MG63 (cell line): ENCODE measurements at places on chromosomes 6 and 20.

GRCh38 chr6:39493777-39494176, 171.3 kb upstream of the KCNK16 start:
- no peak for DNase-seq

DNA sequence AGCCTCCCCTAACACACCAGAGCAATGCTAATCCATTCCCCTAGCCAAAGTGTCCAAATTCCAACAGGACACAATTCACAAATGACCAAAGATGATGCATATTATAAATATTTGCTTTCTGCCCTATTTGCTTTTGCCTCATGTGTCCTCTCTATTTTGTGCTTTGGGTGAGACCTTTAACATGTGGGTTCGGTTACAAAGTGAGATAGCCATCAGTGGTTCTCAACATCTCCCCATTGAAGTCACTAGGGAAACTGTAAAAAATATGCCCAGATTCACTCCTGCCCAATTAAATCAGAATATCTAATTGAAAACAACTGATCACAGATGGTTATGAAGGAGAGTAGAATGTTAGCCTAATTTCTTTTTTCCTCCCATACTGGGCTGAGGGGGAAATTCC, 159.2 kb downstream of the MTFR2 start:
- no peak for DNase-seq

DNA sequence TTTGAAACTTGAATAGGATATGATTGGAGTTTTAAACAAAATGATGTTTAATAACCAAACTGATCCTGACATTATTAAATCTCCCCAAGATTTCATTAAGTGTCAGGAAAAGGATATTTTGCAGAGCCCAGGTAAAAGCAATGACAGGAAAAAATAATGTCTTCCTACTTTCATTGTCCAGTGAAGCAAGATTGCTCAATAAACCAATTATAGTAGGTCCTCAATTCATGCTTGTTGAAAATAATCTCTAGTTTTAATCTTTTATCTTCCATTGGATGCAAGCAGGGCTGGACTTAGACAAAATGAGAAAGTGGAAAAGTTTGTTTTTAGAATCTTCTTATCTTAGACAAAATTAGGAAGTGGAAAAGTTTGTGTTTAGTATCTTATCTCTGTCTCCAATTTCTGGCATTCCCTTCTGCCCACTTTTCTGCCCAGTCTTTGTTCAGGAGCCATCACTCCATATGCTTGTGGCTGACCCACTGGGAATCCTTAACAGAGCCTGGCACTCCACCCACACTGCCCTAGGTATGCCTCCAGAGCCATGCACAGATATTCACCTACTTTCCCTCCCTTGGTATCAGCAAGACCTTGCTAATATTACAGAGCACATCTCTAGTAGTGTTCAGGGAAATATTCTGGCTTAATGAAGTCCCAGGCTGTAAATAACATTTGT, 57.0 kb upstream of the CARMIL1 start:
- no peak for DNase-seq

GRCh38 chr20:37781626-37782025, 87.8 kb downstream of the CTNNBL1 start:
- no peak for DNase-seq

DNA sequence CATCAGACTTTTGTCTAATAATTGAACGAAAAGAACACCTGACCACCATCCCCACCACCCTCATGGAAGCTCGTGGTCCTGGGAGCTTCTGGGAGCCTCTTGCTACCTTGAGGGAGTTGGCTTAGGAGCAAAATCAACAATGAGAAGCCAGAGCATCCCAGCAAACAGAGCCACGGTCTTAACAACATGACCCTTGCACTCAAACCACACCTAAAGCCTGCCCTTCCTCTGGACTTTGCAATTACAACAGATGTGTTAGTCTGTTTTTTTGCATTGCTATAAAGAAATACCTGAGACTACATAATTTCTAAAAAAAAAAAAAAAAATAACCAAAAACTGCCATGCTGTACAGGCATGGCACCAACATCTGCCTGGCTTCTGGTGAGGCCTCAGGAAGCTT, 9.5 kb upstream of the RBM24 start:
- no peak for DNase-seq

DNA sequence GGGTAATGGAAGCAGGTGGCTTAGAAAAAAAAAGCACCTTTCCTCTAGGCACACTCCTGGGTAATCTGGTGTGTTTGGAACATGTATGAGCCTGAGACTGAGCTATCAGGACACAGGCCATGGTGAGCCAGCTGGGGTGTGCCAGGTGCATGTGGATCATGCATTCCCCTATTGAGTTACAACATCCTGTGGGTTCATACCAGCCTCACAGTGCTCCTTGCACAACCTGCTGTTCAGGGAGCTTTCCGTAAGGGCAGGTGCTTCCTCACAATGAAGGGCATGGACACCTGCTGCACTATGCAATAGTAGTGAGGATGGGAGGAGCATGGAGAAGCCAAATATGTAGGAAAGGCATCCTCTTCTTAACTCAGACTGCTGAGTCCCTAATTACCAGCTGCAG, 197.2 kb upstream of the SUPT3H start:
- DNase-seq, result no peak

DNA sequence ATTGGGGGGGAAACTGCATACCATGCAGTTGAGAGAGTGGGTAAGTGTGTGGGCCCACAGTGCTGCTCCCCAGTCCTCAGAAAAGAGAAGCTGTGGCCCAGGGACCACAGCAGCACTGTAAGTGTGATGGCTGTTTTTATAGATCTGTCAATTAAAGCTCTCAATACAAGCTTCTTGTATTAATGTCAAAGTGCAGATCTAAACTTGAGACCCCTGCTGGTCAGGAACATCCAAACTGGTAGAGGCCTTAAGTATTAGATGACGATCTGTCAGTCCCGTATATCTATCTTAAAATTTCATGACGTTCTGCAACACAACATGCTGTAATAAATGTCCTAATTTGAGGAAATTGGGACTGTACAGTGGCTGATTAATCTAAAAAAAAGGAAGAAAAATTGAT, 74.8 kb downstream of the TULP4 start:
- no peak for DNase-seq

GRCh38 chr20:24703284-24703610, 233.8 kb downstream of the SYNDIG1 start:
- no peak for DNase-seq

- DNase-seq, result no peak
These were observed 9.9 kb downstream of the PFDN4 start for GRCh38 chr20:54217762-54218161.

- no peak for DNase-seq
These were observed 45.7 kb downstream of the MYLIP start for GRCh38 chr6:16174416-16175078.

DNA sequence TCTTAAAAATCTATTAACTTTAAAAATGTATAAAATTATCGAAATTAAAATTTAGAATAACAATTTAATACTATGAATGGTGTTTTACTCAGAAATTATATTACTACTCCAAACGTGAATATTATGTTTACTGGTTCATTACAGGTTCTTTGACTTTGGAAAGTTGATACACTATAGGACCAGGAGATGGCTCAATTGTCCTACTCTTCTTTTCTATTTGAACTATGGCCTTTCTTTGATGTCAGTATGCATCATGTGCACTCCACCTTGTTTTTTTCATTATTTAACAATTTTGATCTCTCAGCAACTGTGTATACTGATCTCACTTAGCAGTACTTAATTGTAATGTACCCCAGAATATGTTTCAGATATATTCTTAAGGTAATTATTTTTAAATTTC, 391.5 kb upstream of the MANEA start:
- no peak for DNase-seq

GRCh38 chr20:2812189-2812588, 2.6 kb upstream of the C20orf141 start:
- DNase-seq, result no peak

- DNase-seq, result no peak
These were observed 57.8 kb downstream of the GCLC start for GRCh38 chr6:53487080-53487479.

- no peak for DNase-seq
These were observed 62.1 kb downstream of the NOL4L start for GRCh38 chr20:32522776-32523612.

DNA sequence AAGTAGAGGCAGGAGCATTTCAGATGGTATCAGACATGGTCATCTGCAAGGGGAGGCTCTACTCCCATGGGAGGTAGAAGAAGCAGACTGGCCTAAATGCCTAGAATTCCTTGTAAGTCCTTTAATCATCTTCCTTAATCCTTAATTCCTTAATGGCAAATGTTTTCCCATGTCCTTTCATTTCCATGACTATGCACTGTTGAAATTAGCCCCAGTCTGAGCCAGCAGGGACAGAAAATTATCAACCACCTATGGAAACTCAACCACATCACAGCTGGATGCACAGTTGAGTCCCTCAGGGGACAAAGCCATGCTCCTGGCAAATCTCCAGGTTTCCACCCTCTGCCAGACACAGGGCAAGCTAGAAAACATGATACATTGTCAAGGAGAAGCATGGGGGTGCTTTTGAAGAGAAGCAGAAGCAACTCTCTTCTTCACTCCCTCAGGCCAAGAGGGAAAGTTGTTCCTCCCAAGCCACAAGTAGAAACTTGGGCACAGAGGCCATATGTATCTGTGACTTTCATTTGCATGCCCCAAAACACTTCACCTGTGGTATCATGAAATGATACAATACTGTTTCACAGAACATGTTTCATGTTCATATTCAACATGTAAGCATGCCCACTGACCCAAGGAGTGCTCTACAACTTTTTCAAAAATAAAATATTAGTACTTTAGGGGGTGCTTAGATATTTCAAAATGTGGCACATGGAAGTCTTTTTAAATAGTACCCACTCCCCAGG, 683.6 kb downstream of the KIF16B start:
- no peak for DNase-seq

GRCh38 chr20:58851221-58851968, 693 bp upstream of the GNAS-AS1 start:
- DNase-seq, result no peak

DNA sequence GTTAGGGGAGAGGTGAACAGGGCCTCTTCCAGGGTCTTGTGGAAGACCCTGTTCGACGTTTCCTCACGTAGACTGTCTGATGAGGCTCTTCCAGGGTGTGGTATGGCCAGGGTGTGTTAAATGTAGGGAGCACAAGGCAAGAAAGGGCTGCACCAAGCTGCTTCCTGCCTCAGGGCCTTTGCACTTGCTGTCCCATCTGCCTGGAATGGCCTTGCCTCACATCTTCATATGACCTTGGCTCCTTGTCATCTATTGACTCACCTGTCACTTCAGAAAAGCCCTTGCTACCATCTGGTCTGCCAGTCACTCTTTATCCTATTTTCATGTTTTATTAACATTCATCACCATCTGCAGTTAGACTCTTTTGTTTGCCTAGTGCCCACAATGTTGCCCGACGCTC, 31.0 kb downstream of the E2F3 start:
- DNase-seq, result no peak

DNA sequence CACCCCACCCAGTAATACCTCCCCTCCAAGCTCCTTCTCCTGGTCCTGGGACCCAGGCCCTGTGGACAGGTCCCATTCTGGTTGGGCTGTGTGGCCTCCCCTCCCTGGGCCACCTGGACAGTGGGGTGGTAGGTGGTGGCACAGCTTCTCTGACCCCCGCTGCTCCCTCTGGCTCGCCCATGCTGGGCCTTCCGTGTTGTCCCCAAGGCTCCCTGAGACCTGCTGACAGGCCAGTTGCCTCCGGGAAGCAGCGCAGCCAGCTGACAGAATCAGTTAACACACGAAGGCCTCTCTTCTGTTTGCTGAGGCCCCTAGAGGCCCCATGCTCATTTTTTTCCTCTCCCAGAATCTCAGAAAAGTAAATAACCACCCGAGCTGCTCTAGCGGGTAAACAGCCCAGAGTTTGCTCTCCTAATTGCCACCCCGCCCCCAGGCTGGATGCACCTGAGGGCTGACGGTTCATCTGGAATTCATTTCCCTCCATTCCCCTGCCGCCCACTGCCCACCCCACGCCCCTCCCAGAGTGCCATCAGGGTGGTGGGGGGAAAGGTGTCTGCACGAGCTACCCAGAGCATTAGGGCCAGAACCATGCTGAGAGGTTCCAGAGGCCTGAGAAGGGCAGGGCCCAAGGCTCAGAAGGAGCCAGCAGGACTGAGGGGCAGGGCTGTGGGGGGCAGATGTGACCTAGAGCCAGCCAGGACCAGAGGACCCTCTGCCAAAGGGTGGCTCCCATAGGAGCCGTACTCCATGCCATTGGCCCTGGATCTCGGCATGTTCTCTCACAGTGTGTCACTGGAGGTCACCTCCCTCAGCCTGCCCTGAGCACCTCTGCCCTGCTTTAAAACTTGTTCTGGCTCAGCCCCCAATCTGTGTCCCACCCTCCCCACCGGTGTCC, 157.5 kb downstream of the GRM4 start:
- DNase-seq, result no peak
